ENCODE measurements at places on chromosomes 12 and 14. TPM values are rescaled to one million over a fixed set of nuclear protein-coding genes. Genes with fewer than 3 reads are reported as not detected.

- no peak for DNase-seq
Observed at GRCh38 chr12:16552301-16552700, 53.7 kb downstream of the LMO3 start.

DNA sequence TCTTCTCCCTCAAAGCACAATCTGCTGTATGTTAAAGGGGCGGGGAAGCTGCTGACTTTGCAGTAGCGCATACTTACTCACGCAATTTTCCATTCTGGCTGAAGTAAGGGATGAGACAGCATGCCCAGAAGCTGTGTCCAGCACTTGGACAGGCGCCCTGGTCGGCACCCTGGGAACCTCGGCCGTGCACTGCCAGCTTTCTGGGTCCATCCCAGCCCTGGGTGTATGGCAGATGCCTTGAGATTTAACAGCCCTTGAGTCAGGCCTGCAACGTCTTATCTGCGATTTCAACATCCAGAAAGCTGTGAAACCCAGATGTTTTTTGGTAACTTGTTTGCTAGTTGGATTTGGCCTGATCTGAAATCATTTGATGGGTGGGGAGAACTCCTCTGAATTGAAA, 16.1 kb downstream of the EML1 start:
- DNase-seq, result no peak

- DNase-seq, result no peak
Observed at GRCh38 chr12:130350715-130351114, 13.0 kb downstream of the PIWIL1 start.

Gene PTPRQ
- total RNA-seq, result 16.3 TPM
